AG04450 (cell line): ENCODE measurements at places on chromosomes 6 and 20.

DNA sequence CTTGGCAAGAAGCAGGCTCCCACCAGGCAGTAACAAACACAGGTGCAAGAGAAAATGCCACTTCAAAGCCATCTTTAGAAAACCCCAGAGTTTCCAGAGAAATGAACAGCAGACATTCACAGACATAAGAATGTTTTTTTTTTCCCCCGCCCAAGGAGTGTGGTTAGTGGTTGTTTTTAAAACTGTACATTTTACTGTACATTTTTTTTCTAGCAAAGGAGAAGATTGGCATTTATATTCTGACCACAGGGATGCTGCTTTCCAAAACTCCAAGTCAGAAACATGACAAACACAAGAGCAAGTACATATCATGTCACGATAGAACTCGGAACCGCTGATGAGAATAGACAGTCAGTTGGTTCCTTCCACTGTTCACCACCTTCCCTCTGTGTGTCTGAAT is 197.9 kb downstream of the LRFN2 start:
- no peak for DNase-seq

DNA sequence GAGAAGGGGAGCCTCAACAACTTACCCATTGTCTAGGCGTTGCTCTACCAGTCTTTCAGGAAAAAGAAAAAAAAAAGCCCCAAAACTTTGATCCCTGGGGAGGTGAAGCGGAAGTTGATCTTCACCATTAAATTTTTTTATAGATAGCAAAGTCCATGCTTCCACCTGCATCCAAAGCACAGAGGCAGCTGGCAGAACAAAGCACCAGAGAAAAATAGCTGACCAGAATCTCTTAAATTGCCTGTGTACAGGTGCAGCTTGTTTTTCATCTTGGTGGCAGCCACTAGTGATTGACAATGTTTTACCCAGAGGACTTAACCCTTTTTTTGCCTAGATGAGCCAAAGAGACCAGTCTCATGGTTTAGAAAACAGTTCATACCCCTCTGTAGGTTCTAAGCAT is 86.0 kb downstream of the MYB start:
- no peak for DNase-seq

GRCh38 chr6:90463359-90463758 is 123.5 kb downstream of the MAP3K7 start:
- DNase-seq = no peak

DNA sequence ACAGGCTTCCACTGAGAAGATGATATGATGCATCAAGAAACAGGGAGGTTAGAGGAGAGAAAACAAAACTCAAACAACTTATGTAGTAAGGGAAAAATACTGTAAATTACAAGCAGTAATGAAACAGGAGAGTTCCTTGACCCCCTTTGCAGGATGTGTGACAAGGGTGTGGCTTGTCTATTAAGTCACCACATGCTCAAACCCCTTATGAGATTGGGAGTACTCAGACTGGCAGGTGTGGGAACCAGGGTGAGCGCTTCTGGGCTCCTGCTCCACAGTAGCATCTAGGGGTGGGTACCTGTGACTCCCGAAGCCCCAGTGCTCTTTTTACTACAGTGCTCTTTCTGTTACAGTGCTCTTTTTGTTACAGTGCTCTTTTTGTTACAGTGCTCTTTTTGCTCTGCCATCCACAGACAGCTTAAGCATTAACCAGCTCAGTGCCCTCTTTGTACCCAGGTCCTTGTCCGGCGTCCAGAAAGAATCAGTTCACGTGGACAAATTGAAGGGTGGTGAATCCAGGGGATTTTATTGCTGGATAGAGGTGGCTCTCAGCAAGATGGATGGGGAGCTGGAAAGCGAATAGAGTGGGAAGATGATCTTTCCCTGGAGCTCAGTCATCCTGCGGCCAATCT is 28.7 kb downstream of the OLIG3 start:
- DNase-seq = no peak

GRCh38 chr6:150606168-150606591 is 6.5 kb downstream of the PLEKHG1 start:
- DNase-seq = no peak

DNA sequence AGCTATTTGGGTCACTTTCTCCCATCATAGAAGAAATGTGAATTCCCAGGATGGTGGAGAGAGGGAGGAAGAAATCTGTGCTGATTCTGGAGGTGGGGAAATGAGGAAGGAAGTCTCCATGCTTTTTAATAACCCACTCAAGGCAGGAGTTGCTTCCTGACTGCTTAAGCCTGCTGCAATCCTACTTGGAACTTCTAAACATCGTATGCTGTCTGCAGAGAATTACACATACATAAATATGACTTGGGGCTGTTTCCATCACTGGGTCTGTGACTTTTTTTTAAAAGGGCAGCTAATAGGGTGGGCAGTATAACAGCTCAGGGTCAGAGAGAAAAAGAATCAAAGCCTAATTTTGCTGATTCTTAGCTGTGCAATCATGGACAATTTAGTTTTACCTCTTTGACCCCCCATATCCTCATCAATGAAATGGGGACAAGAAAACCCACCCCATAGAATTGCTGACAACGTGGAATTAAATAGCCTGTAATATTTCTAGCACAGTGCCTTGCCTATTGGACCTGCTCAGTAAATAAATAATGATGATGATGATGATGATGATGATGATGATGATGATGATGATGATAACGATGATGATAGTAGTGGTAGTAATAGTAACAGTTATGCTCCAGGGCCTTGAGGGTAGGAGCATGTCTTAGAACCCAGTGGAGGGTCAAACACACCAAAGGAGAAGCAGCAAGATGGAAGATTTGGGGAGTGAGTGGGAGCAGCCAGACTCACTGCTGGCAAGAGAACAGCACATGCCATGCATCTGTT is 166.7 kb upstream of the LRFN2 start:
- no peak for DNase-seq
